HFFc6 (cell line): ENCODE measurements at places on chromosomes 6 and 20. TPM values are rescaled to one million over a fixed set of nuclear protein-coding genes. Genes with fewer than 3 reads are reported as not detected.

DACT2 gene
- not detected in 2 replicates for total RNA-seq

DNA sequence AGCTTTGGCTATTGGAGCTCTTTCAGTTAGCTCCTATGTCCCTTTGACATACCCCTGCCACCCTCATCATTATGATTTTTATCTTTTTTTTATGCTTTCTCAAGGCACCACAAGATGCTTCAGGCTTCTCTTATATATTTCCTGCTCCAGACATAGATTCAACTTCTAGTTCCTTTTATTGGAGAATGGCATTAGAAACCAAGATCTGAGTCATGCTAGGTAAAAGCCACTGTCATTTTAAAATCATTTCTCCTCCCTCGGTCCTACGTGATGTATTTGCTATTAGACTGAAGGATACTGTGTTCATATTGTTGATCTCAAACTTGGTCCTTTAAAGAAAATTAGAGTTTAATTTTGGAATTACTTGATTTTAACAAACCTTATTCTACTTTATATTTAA lies 8.3 kb downstream of the TENT5A start:
- peaks cover 58% of the 10 kb centered on the region for H3K4me1 ChIP-seq
- H3K36me3 ChIP-seq, result peaks cover 36% of the 10 kb centered on the region
- no peak overlapping the region for H3K4me3 ChIP-seq
- no peaks in the 10 kb centered on the region for H3K27me3 ChIP-seq
- DNase-seq, result no peak

RPS6KA2 gene
- 13.0 and 14.9 TPM in 2 replicates for total RNA-seq

ZNF311 gene
- total RNA-seq, result 0.16 to 0.26 TPM (median 0.17 TPM) in 3 replicates

TTK gene
- 10.9 to 21.9 TPM (median 19.4 TPM) in 3 replicates for total RNA-seq

- H3K4me1 ChIP-seq, result no peaks in the 10 kb centered on the region
- no peaks in the 10 kb centered on the region for H3K36me3 ChIP-seq
- peaks cover 11% of the 10 kb centered on the region for H3K27me3 ChIP-seq
- H3K4me3 ChIP-seq, result no peak overlapping the region
- DNase-seq, result no peak
- H3K27ac ChIP-seq, result no peak overlapping the region
These were observed 164.3 kb downstream of the VEGFA start for GRCh38 chr6:43934183-43934802.

ZNF831 gene
- not detected in 3 replicates for total RNA-seq

GRCh38 chr6:98636941-98637340 lies 197.4 kb upstream of the POU3F2 start:
- DNase-seq, result no peak
- H3K27me3 ChIP-seq, result no peaks in the 10 kb centered on the region
- no peak overlapping the region for H3K4me3 ChIP-seq
- H3K4me1 ChIP-seq, result no peaks in the 10 kb centered on the region
- H3K27ac ChIP-seq, result no peak overlapping the region

DNA sequence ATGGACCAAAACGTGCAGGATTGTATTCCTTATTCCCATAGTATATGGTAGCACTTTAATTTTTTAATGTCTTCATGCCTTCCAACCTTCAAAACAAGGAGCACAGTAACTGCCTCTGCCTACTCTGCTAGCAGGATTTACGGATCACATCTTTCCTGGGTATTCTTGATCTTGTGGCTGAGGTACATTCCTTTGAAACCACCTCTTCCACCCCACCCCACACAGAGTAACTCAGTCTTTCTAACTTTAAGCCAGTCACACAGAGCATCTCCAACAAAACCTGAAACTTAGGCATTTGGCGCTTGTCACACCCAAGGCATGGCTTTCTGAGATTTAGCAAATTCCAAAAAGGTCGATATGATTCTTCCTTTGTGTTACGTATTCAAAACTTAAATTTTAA lies 2.3 kb upstream of the ID4 start:
- H3K4me1 ChIP-seq, result peaks cover 23% of the 10 kb centered on the region
- H3K36me3 ChIP-seq, result peaks cover 7% of the 10 kb centered on the region; the same call in 1 of the 2 replicates
- no peak for DNase-seq
- H3K27ac ChIP-seq, result no peak overlapping the region

GRCh38 chr20:19670829-19671228 lies 87.2 kb upstream of the RIN2 start:
- H3K4me1 ChIP-seq, result peaks cover 10% of the 10 kb centered on the region; the same call in 1 of the 2 replicates
- no peak overlapping the region for H3K27ac ChIP-seq
- H3K36me3 ChIP-seq, result no peaks in the 10 kb centered on the region
- DNase-seq, result no peak

GRCh38 chr6:24451581-24452388 lies 37.6 kb downstream of the GPLD1 start:
- H3K27ac ChIP-seq, result no peak overlapping the region
- no peak overlapping the region for H3K4me3 ChIP-seq
- H3K4me1 ChIP-seq, result no peaks in the 10 kb centered on the region
- H3K36me3 ChIP-seq, result no peaks in the 10 kb centered on the region

DNA sequence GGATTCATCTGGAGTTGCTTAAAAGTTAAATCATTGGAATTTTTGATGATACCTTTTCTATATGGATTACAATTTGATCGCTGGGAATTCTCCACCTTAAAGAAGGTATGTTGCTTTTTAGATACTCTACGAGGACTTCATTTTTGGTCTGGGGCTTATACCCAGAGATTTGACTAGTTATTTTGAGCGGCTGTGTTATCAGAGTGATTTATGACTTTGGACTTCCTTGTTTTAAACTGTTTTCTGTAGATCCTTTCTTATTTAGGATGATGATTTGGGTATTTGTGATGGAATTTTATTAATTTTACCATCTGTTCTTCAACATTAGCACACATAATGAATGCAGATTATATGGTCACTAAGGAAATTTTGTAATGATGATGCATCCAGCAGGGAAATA lies 75.2 kb downstream of the SOX4 start:
- peaks cover 28% of the 10 kb centered on the region for H3K4me1 ChIP-seq
- peaks cover 35% of the 10 kb centered on the region for H3K27me3 ChIP-seq
- peaks cover 4% of the 10 kb centered on the region; the same call in 1 of the 2 replicates for H3K36me3 ChIP-seq
- no peak overlapping the region for H3K27ac ChIP-seq

- no peak for DNase-seq
- H3K27me3 ChIP-seq, result peaks cover 2% of the 10 kb centered on the region; the same call in 1 of the 2 replicates
- H3K36me3 ChIP-seq, result no peaks in the 10 kb centered on the region
- peaks cover 23% of the 10 kb centered on the region for H3K4me1 ChIP-seq
These were observed 135.1 kb upstream of the COL21A1 start for GRCh38 chr6:56382416-56382940.

PRR18 gene
- total RNA-seq, result not detected in 3 replicates

- DNase-seq, result no peak
- H3K4me3 ChIP-seq, result no peak overlapping the region
- H3K4me1 ChIP-seq, result no peaks in the 10 kb centered on the region
- no peaks in the 10 kb centered on the region; the same call in 1 of the 2 replicates for H3K27me3 ChIP-seq
- 0 out of 2 replicates have a peak, but pooled peaks cover 8% of the 10 kb centered on the region for H3K36me3 ChIP-seq
These were observed 13.3 kb upstream of the MAP7 start for GRCh38 chr6:136563386-136564152.

WFDC12 gene
- not detected in 3 replicates for total RNA-seq

GNAS gene
- total RNA-seq, result 927 to 1,193 TPM (median 1,102 TPM) in 3 replicates

HLA-DQB1 gene
- not detected in 3 replicates for total RNA-seq

ARFGEF3 gene
- total RNA-seq, result 0.02 to 0.12 TPM (median 0.09 TPM) in 3 replicates

GRCh38 chr6:3390698-3391097 lies 66.2 kb downstream of the SLC22A23 start:
- DNase-seq, result peak; percentile 41
- H3K4me3 ChIP-seq, result no peak overlapping the region
- peak overlapping the region; percentile 13; the same call in 1 of the 2 replicates for H3K27ac ChIP-seq
- no peaks in the 10 kb centered on the region for H3K36me3 ChIP-seq
- H3K4me1 ChIP-seq, result no peaks in the 10 kb centered on the region

DNA sequence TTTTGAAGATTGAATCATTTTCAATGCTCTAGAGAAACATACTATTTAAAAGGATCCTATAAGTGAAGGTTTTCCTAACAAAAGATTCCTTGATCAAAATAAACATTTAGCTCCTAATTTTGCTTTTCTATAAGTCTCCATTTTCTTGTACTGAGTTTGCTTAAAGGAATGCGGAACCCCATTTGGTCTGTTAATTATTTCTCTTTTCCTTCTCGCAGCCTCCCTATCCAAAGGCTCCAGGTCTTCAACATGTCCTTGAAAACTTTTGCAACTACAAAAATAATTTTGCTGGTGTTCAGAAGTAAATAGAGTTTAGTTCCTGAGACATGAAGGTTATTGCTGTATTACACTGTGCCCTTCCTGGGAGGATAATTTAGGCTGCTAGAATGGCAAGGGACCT lies 8.3 kb upstream of the NPEPL1 start:
- peaks cover 25% of the 10 kb centered on the region for H3K36me3 ChIP-seq
- no peak overlapping the region for H3K4me3 ChIP-seq
- H3K27ac ChIP-seq, result no peak overlapping the region
- no peak for DNase-seq

DNA sequence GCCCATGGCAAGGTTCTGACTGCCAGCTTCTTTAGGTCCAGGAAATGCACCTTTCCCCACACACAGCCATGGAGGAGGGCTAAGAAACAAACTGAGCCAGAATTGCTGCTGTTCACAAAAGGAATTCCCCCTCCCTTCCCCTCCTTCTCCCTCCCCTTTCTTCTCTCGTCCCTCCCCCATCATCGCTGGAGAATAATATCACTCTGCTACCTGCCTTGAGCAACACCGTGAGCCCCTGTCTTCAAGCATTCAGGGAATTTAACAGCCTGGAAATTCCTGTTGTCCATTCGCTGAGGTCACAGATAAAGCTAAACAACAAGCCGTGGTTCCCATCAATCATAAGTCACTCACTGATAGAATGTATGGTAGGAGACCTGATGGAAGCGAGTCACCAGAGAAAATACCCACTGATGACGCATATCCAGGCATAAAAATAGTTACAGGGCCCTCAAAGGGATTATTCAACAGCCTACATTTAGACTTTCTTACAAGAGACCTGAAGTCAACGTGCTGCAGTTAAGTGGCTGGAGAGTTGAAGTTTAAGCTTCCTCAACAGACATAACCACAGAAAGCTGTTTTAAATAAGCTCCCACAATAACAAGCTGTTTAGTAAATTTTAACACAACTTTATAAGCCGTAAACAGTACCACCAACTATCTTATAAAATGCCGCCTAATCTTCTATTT lies 59.7 kb downstream of the HIVEP2 start:
- peak overlapping the region; percentile 93 for H3K27ac ChIP-seq
- peaks cover 89% of the 10 kb centered on the region for H3K4me1 ChIP-seq
- H3K36me3 ChIP-seq, result peaks cover 16% of the 10 kb centered on the region
- DNase-seq, result peak; percentile 93
- peak overlapping the region; percentile 89 for H3K4me3 ChIP-seq

GRCh38 chr6:147621263-147621662 lies 112.8 kb downstream of the SAMD5 start:
- no peak overlapping the region for H3K27ac ChIP-seq
- H3K36me3 ChIP-seq, result no peaks in the 10 kb centered on the region
- H3K4me3 ChIP-seq, result no peak overlapping the region
- DNase-seq, result no peak
- no peaks in the 10 kb centered on the region for H3K4me1 ChIP-seq

- no peak for DNase-seq
- peaks cover 6% of the 10 kb centered on the region for H3K27me3 ChIP-seq
- H3K4me1 ChIP-seq, result no peaks in the 10 kb centered on the region
These were observed 12.6 kb downstream of the HSPA12B start for GRCh38 chr20:3744806-3745685.

GRCh38 chr20:63519668-63520503 lies 679 bp upstream of the PPDPF start:
- peak overlapping the region; percentile 75 for H3K4me3 ChIP-seq
- H3K27ac ChIP-seq, result no peak overlapping the region; the same call in 1 of the 2 replicates
- peaks cover 2% of the 10 kb centered on the region; the same call in 1 of the 2 replicates for H3K27me3 ChIP-seq
- peaks cover 5% of the 10 kb centered on the region; the same call in 1 of the 2 replicates for H3K36me3 ChIP-seq
- peak; percentile 18 for DNase-seq
- H3K4me1 ChIP-seq, result no peaks in the 10 kb centered on the region

GRCh38 chr6:45880676-45881075 lies 135.0 kb downstream of the CLIC5 start:
- peaks cover 29% of the 10 kb centered on the region for H3K4me1 ChIP-seq
- peaks cover 11% of the 10 kb centered on the region for H3K27me3 ChIP-seq
- DNase-seq, result no peak

DNA sequence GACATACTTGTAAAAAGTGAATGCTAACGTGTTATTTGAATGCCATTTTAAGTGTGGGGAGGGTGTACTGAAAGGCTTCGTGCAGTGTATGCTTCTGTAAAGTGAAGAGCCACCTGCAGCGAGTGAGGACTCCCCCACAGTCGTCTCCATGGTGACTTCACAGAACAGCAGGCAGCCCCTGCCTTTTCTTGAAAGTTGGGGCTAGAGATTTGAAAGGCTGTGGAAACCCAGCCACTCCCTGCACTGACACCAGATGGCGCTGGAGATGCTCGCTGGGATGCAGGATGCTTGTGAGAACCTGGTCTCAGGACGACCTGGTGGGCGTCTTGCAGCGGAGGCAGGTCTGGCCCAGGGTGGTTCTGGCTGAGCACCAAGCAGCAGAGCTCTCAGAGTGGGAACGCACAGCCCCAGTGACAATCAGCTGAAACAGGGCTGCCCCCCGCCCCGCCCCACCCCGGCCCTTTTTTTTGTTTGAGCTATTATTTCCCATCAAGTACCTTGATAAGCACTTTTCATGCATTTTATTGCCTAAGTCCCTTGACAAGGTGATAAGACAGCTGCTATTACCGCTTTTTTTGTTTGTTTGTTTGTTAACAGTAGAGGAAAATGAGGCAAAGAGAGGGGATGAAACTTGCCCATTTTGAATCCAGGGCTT lies 150.3 kb downstream of the SYCP2 start:
- H3K27me3 ChIP-seq, result no peaks in the 10 kb centered on the region
- peaks cover 4% of the 10 kb centered on the region; the same call in 1 of the 2 replicates for H3K36me3 ChIP-seq
- H3K27ac ChIP-seq, result no peak overlapping the region
- no peaks in the 10 kb centered on the region for H3K4me1 ChIP-seq
- H3K4me3 ChIP-seq, result no peak overlapping the region

- H3K27me3 ChIP-seq, result no peaks in the 10 kb centered on the region; the same call in 1 of the 2 replicates
- H3K36me3 ChIP-seq, result no peaks in the 10 kb centered on the region
- no peaks in the 10 kb centered on the region for H3K4me1 ChIP-seq
- H3K27ac ChIP-seq, result no peak overlapping the region
These were observed 710.1 kb upstream of the NRSN1 start for GRCh38 chr6:23415819-23416427.

- H3K27me3 ChIP-seq, result peaks cover 3% of the 10 kb centered on the region
- H3K27ac ChIP-seq, result no peak overlapping the region
- peaks cover 5% of the 10 kb centered on the region for H3K36me3 ChIP-seq
- H3K4me1 ChIP-seq, result peaks cover 35% of the 10 kb centered on the region
- H3K4me3 ChIP-seq, result no peak overlapping the region
These were observed 169.0 kb downstream of the QKI start for GRCh38 chr6:163583558-163583957.
